ENCODE measurements at places on chromosomes 4 and X. TPM values are rescaled to one million over a fixed set of nuclear protein-coding genes. Genes with fewer than 3 reads are reported as not detected.

GRCh38 chr4:55635741-55636655 lies at the start of gene NMU:
Gene NMU, minus strand, starts transcription at chr4:55636298. Its CDS starts 106 bp downstream, at chr4:55636192.
- no peak for DNase-seq

DNA sequence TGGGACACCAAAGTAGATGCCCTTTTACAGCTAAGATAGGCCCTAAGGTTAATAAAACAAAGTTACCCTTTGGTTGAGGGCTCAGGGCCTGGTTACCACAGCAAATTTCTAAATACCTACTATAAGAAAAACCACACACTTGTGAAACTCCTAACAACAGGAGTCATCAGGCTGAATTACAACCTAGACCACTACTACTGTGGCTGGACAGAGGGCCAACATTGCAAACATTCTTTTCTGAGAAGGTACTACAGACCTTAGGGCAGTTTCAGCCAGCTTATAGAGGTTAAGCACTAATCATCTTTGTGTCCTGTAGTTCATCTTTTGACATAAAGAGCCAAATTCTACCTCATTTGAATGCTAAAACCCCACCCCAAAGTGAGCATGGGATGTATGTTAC lies 504.0 kb downstream of the RAPGEF2 start:
- no peak for DNase-seq

- DNase-seq: peak; percentile 27
These were observed 1.3 kb upstream of the MAMLD1 start for GRCh38 chrX:150361777-150362351.

DNA sequence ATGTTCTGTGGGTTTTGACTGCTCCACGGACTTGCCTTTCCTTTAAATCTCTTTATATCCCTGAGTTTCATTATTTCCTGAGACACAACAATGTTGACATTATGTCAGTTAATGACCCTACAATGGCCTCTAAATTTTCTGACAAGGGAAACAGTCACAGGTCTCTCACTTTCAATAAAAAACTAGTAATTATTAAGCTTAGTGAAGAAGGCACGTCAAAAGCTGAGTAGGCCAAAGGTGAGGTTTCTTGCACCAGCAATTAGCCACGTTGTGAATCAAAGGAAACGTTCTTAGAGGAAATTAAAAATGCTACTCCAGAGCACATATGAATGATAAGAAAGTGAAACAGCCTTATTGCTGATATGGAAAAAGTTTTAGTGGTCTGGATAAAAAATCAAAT lies 930.2 kb upstream of the GRID2 start:
- DNase-seq: no peak

P2RY10 gene
- 9.6 TPM for total RNA-seq

DNA sequence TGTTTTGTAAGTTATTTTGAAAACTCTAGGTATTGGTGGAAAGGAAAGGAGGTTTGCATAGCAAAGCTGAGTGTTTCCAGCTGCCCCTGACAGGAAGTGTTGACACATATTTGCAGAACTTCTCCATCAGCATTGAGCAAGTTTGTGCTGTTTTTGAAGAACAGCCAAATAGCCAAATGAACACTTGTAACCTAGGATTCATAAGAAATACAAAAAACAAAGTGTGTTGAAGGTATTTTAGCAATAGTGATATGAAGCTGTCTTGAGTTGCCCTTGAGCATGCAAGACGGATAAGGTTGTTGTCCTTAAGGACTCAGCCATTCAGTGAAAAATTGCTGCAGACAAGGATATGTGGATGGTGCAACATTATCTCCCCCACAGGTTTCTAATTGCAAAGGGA lies 68.3 kb upstream of the PGM2 start:
- no peak for DNase-seq

DNA sequence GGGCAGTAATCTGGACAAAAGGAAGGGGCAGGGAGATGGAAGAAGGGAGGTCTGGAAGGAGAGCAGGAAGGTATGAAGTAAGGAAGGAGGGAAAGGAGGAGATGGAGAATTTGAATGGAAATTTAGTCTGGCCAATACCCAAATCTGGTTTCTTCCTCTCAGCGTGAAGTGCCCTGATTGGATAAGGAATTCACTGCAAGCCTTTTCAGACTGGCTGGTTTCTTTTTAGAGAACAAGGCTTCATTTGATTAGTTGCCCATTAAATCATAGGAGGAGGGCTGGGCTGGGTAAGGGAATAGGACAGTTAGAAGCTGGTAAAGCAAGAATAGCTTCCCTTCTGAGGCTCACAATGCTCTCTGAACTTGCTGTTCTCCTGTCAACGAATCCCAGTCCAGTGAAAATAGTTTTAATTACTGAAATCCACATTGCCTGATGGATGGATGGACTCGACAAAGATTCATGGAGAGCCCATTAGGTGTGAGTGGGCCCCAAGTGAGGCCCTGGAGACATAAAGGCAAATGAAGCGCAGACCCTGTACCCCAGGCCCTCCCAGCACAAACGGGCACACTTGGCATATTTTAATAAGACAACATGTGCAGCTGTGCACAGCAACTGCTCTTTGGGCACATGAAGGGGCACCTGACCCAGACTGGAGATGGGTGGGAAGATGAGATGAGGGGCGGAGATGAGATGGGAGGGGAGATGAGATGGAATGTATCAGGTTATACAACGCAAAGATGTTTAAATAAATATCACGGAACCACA lies 347.1 kb upstream of the GATB start:
- DNase-seq: no peak

GRCh38 chr4:150004481-150004880 lies 73.8 kb upstream of the DCLK2 start:
- no peak for DNase-seq

DNA sequence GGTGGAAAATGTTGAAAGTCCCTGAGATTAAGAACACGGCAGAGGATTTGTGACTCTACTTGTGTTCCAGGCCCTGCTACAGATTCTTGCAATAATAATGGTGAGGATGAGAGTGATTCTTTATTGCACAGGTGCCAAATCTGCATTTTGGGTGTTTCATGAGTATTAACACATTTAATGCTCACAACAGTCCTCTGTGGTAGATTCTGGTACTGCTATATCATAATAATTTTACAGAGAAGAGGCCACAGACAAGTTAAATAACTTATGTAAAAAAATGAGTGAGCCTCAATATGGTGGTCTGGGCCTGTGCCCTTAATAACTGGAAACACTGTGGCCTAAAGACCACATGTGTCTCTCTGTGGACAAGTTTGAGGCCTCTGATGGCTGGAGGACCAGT lies 124.3 kb downstream of the C4orf33 start:
- DNase-seq: no peak

GRCh38 chr4:121155893-121156292 lies 8.2 kb downstream of the TNIP3 start:
- DNase-seq: no peak

SATL1 gene
- total RNA-seq: not detected

OTUD4 gene
- 113 TPM for total RNA-seq

DNA sequence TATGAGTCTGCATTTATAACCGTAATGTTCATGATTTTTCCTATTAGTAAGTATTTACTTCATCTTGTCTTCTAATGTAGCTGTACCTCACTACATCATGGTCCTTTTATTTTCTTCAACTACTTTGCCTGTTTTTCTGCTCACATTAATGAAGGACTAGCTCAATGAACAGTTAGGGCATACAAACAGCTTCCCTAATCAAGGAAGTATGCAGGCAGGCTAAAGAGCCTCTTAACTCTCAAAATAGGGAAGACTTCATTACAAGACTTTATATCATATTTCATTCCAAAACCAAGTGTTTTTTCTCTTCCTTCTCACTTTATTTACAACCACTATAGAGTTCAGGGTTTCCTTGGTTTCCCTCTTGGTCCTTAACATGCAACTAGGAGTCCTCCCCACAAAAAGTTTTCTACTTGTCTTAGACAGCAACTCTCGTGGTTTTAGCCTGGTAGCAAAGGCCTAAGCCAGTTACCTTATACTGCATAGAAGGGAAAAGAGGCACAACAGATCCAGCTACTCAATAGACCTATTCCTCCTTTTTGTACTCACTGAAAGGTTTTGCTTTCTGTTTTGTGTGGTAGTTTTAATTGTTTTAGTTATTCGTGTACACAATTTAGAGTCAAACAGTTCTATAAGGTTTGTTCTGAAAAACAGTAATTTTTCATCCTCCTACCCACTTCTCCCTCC lies 40.8 kb downstream of the SMIM14 start:
- no peak for DNase-seq

GRCh38 chr4:146520896-146521540 lies 722 bp downstream of the SLC10A7 start:
- no peak for DNase-seq

DNA sequence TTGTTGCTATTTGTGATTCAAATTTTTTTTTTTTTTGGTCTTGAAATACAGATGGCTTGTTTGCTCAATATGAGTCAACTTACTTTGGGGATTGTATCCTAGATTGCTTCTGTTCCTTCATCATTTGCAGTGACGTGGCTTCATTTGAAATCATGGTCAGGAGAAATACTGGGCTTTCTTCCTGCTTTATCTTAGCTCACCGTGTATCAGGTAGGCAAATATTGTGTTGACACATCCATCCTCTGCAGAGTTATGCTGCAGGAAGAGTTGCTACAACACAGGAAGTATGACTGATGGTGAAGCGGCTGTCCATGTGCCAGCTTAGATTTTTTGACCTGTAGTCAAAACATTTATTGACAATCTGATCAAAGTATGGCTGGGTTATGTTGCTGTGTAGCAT lies 232.2 kb downstream of the C4orf33 start:
- no peak for DNase-seq

GRCh38 chrX:41435708-41436107 lies 11.4 kb upstream of the NYX start:
- no peak for DNase-seq

DNA sequence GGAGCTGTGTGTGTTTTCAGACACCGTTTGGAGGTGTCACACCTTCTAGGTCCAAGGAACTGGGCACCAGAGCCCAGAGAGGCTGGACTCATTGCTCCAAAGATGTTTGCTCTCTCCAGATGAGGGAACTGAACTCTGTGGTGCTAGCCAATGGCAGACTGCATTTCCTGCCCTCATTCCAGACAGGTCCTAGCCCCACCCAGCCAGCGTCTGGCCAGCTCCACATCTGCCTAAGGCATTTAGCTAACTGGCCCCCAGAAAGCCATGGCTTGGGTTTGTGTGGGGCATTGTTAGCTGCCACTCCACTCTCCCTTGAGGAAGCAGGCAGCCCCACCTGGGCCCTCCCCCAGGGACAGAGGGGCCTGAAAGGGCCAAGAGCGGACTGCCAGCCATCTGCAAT lies 11.4 kb downstream of the FGD1 start:
- no peak for DNase-seq
